ENCODE measurements at places on chromosomes 1 and 21. TPM values are rescaled to one million over a fixed set of nuclear protein-coding genes. Genes with fewer than 3 reads are reported as not detected.

GPR89B gene
- 19.5 TPM for total RNA-seq

PCP4 gene
- 2.3 TPM for total RNA-seq

LHX8 gene
- total RNA-seq = 1.5 TPM

MAP3K21 gene
- 21.3 TPM for total RNA-seq

RGS18 gene
- total RNA-seq = not detected

RPE65 gene
- not detected for total RNA-seq

SPRR1A gene
- not detected for total RNA-seq

ALX3 gene
- total RNA-seq = not detected

PCP4L1 gene
- total RNA-seq = 1.0 TPM

GNG12 gene
- 35.8 TPM for total RNA-seq

All from H1 (cell line).